ENCODE measurements at places on chromosomes 7 and 10.

- DNase-seq = peak; percentile 8
Measured at GRCh38 chr7:76234931-76235441, 33.3 kb downstream of the SRRM3 start.

DNA sequence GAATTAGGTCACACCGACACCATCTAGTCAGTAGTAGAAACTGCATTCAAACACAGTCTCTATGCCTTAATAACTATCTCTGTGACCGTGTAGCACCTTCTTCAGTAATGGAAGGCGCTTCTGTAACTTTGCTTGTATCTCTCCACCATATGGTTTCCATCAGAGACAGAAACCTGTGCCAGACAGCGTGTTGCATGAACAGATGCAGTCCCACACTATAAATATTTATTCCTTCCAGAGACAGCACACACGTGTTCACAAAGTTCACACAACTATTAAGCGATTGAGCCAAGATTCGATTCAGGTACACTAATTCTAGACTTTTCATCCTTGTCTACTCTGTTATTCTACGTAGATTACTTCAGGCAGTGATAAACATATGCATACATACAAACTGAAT lies 873.9 kb upstream of the MBL2 start:
- DNase-seq = no peak

- no peak for DNase-seq
Measured at GRCh38 chr10:131685576-131685975, 215.2 kb upstream of the PPP2R2D start.

DNA sequence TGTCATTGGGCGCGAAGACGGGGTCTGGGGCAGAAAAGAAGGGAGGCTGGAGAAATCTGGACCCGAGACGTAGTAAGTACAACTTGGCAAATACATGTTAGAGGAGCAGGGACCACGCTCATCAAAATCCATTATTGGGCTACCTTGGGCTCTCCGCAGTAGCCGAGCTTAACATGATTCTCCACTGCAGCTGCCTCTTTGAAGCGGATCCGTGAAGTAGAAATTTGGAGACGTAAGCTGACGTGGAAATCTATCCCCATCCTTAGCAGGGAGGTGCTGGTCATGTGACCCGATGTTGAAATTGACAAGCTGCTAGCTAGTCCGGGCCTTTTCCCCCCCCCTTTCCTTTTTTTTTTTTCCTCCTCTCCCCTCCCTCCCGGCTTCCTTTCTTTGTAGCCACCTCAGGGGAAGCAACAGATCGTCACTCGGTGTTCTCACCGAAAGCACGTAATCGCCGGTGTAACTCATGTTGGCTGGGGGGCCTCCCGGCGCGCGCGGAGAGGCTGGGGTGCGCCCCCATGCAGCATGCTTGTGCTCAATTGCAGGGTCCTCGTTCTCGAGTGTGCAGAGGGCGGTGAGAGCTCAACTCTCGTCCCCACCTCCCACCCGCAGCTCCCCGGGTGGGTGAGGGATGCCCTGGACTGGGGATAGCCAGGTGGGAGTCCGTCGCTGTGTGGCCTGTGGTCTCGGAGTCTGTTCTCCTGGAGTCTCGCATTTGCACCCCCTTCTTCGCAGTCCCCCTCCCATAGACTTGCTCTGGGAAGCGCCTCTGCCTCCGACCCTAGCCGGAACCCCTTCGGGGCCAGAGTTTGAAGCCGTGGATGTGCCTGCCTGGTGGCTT lies at the start of gene HOXA11:
HOXA11 (minus strand) TSS at position 220 of the 841 bp plus-strand sequence; CDS start at position 132, 88 bp downstream.
- peak; percentile 98 for DNase-seq

- no peak for DNase-seq
Measured at GRCh38 chr7:50396856-50397255, 53.3 kb downstream of the FIGNL1 start.

DNA sequence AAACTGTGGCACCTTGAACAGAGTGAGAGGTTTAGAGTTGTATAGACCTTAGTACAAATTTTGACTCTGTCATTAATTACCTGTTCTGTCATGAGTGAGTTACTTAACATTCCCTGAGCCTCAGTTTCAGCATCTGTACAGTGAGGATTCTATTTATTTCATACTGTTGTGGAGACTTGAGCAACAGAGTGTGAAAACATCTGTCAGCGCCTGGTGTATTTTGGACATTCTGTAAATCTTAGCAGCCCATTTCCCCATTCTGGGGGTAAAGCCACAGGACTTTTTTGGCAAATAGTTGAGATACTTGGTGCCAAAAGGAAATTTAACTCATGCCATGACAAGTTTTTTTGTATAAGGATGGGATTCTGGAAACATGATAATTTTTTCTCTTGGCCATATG lies 94.8 kb downstream of the AUTS2 start:
- no peak for DNase-seq

- no peak for DNase-seq
Measured at GRCh38 chr10:131750171-131750895, 150.5 kb upstream of the PPP2R2D start.

- DNase-seq = no peak
Measured at GRCh38 chr7:101781439-101781838, 36.0 kb upstream of the CUX1 start.
